ENCODE measurements at places on chromosomes 11 and 22.
A peak's percentile ranks its signal among the peaks of the same experiment; 100 is the strongest.

GRCh38 chr11:123753110-123753509, 1.2 kb downstream of the OR6X1 start:
- no peak for DNase-seq

GRCh38 chr11:119909495-119909894, 180.5 kb upstream of the NECTIN1 start:
- DNase-seq: no peak

DNA sequence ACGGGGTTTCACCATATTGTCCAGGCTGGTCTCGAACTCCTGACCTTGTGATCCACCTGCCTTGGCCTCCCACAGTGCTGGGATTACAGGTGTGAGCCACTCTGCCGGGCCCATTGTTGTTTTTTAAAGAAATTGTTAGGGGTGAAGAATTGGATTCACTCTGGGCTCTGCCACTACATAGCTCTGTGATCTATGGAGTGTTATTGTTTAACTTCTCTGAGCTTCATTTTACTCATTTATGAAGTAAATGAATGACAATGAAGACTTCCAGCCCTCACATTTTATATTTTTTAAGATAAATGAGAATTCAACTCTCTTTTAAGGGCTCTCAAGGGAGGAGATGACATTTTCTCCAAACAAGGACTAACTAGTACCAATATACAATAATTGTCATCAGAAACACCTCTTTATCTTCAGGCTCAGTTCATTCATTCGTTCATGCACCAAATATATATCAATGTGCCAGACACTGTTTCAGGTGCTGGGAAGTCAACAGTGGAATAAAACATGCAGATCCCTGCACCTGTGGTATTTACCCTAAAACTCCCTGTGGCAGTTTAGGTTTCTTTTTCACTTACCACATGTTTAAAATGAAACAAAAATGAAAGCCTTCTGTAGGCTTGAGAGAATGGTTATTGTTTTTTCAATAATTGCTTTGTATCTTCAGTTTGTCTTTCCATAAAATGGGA, 23.5 kb upstream of the GRAMD1B start:
- no peak for DNase-seq

DNA sequence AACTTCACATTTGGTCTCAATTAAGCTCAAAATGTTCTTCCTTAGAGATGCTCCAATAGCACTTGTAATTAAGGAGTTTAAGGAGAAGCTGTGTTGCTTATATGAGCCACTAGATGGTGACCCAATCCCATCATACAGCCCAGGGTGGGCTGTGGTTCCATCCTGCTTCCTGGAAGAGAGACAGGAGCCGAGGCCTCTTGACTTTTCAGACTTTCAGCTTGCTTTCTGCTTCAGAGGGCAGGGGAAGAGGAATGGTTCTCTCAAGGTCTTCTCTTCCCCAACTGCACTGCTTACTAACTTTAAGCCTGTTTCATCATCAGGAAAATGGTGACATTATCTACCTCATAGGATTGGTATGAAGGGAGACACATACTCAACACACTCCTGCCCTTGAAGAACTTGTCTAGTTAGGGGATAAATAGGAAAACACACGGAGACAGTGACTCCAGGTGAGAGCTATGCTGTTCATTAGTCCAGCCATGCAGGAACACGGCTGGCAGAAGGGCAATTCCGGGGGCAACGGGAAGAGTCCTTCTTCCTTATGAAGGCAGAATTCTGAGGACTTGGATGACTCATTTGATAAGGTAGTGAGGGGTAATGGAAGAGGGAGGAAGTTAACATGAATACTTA, 20.1 kb downstream of the TMEM218 start:
- peak; percentile 32 for DNase-seq

- DNase-seq: no peak
These were observed 81.0 kb downstream of the PRR5L start for GRCh38 chr11:36376888-36377758.

GRCh38 chr22:21641417-21641788, 699 bp upstream of the SDF2L1 start:
- DNase-seq: no peak

DNA sequence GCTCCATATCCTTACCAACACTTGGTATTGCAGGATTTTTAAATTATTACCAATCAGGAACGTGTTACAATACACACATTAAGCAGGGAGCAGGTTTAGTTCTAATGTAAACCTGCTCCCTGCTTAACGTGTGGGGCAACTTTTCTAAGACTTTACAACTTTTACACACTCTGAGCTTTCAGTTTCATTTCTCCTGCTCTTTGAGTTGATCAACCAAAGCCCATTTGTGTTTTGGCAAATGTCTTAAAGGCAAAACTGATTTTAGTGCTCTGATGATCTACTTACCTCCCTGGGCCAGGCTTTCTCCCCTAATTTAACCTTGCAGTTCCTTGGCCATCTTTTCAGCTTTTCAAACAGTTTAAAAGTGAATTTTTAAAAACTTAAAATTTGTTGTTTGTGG, 70.9 kb downstream of the ZBTB44 start:
- no peak for DNase-seq

- DNase-seq: no peak
These were observed at the start of gene PITPNM1 for GRCh38 chr11:67504950-67505581. Gene PITPNM1, minus strand, starts transcription at chr11:67505363. Its CDS starts 1,183 bp downstream, at chr11:67504180.

GRCh38 chr11:94560834-94561233, 6.3 kb upstream of the PIWIL4 start:
- no peak for DNase-seq

DNA sequence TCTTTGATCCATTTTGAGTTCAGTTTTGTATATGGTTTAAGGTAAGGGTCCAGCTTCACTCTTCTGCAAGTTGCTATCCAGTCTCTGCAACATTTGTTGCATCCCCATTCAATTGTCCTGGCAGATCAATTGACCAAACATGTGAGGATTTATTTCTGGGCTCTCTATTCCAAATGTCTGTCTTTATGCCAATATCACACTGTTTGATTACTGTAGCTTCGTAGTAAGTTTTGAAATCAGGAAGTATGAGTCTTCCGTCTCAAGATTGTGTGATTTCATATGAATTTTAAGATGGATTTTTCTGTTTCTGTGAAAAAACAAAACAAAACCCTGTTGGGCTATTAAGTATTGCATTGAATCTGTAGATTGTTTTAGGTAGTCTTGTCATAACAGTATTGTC, 17.0 kb downstream of the APLP2 start:
- DNase-seq: no peak

DNA sequence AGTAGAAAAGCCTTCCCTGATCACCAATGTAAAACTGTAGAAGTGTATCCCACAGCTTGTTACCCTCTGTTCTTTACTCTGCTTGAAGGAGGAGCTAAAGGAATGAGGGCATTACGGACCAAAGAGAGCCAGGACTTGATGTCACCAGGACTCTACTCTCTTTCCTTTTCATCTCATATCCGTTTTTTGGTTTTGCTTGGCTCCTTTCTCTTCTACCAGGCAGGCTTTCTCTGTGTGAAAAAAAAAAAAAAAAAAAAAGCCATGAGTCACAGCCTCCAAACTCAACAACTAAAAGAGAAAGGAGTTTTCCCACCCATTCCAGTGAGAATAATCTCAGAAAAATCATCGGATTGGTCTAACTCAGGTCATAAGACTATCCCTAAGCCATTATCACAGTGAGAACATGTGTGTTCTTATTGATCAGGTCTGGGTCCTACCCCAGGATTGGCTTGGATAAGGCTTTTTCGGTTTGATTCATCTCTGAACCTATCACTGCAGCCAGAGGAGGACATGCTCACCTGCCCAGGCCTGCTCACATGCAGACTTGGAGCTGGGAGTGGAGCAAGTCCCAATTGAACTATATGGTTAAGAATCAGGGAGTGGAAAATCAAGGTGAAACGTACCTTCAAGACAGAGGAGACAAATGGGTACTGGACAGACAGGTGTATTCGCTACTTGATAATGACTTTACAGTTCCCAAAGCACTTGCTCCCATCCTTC, 19.4 kb upstream of the LRRC55 start:
- no peak for DNase-seq

DNA sequence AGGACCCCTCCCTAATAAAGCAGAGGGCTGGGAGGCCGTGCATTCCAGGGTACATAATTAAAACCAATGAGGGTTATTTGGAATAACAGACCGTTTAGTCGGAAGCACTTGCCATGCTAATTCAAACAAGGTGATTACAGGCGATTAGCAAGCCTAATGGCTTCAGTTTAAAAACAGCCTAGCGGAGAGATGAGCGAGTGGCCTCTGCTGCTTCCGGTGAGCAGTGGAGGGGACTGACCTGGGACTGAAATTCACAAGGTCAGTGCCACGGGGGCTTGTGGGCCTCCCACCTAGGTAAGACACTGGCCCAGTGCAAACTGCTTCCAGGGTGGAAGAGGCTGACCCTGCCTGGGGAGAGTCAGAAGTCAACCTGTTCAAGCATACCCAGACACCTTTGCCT, 56.8 kb upstream of the ALX4 start:
- no peak for DNase-seq

- DNase-seq: no peak
These were observed 303.5 kb upstream of the ANO3 start for GRCh38 chr11:26028393-26028911.

DNA sequence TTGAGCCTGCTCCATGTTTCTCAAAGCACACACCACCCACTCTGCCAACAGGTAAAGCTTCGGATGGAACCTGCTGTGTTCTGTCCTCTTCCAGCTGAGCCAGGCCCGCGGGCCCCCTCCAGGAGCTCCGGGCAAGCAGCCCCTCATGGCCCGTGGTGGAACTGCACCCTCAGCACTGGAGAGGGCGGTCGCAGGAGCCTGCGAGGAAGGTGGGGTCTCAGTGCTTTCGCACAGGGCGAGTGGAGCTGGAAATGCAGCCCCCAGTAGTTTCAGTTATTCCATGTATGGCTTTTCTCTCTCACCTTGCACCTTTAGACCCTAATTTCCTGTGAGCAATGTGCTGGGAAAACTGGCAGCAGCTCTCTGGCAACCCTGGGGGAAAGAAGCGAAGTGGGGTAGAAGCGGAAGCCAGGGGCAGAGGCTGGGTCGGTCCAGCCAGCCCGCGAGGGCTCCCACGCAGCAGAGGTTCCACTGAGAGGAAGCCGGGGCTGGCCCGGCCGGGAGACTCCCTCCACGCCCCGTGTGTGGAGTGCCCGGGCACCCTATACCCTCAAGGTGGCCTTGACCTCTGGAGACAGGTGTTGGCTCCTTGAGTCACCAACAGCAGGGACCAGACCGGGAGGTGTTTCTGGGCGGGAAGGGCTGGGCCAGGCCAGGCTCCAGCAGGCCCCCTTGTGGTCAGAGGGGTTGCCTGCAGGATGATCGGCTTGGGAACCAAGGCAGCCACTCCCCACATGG, 119.9 kb upstream of the TMEM45B start:
- DNase-seq: no peak

DNA sequence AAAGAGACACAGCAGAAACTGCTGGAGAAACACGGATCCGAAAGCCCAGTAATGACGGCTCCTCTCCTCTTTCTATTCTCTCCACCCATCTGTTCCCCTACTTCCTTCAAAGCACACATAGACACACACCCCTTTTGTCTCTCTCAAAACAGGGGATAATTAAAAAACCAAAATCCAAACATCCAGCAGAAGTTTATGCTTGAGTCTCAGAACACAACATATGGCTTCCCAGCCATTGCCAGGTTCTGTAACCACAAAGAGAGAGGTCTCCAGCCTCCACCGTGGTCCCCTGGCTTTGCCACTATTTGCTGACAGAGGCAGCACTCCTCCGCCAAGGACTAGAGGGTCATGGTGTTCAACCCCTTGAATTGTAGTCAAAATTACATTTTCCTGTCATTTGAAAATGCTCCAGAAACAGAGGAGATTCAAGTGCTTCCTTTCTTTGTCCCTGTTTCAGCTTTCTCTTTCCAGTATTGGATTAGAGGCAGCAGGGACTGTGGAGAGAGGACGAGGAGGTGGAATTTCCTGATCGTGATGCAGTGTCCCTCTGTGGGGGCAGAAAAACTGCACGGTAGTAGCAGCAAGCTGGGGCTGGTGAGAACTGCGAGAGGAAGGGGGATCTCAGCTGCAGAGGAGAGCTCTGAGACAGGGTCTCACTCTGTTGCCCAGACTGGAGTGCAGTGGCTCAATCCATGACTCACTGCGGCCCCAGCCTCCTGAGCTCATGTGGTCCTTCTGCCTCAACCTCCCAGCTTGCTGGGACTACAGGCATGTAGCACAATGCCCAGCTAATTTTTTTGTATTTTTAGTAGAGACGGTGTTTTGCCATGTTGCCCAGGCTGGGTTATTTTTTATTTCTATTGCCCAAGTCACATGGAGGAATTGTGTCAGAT, 60.3 kb downstream of the UBASH3B start:
- no peak for DNase-seq

Measured in AG09309 (cell line).